NCI-H2081 (cell line): ENCODE measurements at places on chromosomes 7 and 10.

DNA sequence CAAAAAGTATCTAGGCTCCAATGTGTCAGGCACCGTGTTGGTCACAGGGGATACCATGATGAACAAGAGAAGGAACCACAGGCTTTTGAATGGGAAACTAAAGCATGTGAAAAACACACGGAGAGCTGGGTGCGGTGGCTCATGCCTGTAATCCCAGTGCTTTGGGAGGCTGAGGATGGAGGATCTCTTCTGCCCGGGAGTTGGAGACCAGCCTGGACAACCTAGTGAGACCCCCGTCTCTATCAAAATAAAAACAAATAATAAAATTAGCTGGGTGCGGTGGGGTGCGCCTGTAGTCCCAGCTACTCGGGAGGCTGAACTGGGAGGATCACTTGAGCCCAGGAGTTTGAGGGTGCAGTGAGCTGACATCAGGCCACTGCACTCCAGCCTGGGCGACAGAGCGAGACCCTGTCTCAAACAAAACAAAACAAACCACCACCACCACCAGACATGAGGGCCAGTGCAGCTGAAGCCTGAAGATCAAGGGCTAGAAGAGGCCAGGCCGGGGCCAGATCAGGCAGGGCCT is 611 bp upstream of the COPS6 start:
- DNase-seq, result no peak

- no peak for DNase-seq
Observed at GRCh38 chr7:45598886-45599520, 24.8 kb downstream of the ADCY1 start.

GRCh38 chr7:111292026-111292470 is 201.1 kb downstream of the LRRN3 start:
- peak; percentile 43 for DNase-seq

DNA sequence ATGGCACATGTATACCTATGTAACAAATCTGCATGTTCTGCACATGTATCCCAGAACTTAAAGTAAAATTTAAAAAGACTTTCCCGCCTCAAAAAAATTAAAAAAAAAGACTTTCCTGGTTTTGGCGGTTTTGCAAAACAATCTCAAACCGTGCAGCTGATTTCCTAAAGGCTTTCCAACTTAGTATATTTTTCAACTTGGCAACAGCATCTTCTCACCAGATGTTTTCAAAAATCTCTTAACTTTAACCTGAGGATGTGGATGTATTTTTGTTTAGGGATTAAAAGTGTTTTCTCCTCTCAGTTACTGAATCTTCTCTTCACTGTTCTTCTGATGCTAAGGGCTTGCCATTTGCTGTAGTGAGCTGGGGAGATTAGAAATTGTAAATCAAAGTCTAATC is 96.5 kb upstream of the PLPP4 start:
- no peak for DNase-seq

DNA sequence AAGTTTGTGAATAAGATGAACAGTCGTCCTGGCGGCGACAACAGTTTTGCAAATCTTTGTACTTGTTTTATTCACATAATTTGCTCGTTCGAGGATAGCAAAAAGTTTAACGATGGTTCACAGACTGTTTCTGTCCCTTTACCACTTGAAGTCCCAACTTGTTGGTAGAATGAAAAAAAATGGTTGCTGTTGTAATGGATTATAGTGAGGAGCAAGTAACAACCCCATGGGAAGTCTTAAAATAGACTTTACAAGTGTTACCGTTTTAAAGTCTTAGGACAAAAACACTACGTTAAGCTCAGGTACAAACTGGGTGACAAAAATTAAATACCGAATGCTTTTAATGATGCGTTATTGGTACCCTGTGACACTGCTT is 589 bp downstream of the LSM8 start:
- DNase-seq, result no peak
